Retinal pigment epithelial cell (primary cell): ENCODE measurements at places on chromosomes 12 and 14.

- DNase-seq = no peak
These were observed 720 bp upstream of the FGF6 start for GRCh38 chr12:4446335-4446734.

DNA sequence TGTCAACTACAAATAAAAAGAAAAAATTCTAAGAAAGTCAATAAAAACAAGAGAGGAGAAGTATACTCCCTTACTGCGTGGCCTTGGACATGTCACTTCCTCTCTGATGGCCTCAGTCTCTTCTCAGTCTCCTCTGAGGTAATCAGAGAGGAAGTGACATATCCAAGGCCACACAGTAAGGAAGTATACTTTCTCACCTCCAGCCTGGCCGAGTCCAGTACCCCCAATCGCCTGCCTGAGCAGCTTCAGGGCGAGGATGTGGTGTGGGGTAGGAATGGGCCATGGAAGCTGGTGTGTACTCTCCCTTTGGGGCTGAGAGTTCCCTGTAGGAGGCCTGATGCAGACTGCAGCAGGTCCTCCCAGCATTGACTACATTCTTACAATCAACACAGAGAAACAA, 15.8 kb downstream of the VDR start:
- no peak for DNase-seq

DNA sequence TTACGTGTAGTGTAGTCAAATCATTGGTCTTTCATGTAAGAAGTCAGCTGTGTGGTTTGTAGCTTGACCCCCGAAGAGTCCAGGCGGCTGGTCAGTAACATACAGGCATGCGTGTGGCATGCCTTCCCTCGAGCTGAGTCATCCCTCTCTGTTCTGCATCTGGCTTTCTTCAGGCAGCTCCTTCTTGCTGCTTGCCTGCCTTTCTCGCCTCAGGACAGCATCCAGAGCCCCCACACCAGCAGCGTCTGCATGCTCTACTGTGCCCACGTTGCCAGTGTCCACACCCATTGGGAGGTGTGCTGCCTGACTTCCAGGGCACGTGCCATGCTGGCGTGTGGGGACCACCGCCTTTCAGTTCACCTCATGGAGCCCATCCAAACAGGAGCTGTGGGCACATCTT, 96.8 kb downstream of the EP400 start:
- DNase-seq = no peak

DNA sequence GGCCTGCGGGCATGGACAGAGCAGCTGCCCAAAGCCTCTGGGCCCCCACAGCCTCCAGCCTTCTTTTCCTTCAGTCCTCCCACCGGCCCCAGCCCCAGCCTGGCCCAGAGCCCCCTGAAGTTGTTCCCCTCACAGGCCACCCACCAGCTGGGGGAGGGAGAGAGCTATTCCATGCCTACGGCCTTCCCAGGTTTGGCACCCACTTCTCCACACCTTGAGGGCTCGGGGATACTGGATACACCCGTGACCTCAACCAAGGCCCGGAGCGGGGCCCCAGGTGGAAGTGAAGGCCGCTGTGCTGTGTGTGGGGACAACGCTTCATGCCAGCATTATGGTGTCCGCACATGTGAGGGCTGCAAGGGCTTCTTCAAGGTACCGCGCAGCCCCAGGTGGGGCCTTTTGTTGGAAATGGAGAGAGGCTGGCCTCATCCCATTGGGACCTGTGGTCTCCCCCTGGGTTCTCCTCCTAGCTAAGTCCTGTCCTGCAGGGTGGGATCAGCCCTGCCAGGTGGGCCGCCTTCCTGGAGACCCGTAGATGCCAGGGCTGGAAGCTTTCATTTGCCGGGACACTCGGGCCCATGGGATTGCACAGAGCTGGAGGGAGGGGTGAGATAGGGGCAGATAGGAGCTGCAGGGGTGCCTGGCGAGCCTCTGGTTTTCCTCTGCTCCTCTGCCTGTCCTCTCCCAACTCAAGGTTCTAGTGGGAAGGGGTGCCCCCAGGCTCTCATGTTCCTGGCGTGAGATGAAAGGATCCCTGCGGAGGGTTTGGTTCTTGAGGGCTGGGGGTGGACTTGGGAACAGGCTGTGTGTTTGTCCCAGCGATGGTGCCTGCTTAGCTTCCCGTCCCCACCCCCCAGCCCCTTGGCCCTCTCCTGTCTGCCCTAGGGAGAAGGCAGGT, 3.8 kb downstream of the NR4A1 start:
- DNase-seq = no peak

DNA sequence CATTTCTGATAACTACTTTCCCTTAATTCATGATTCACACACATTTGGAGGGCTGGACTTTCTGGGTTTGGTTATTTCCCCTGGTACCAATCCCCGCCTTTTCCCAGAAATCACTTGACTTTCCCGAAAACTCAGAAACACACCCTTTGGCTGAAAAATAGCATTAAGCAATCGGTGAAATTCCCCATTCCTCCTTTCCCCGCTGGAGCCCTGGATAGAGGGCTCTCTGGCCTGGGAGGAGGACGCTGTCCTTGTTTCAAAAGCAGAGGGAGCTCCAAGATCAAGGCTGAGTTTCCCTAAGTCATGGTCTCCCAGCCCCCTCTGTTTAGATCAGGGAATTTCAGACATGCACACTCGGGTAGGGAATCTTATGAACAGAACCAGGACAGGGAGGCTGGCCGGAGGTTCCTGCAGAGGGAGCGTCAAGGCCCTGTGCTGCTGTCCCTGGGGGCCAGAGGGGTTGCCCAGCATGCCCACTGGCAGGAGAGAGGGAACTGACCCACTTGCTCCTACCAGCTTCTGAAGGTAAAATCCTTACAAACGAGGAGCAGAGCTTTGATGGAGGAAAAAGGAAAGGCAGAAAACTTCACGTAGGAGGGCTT, at the start of gene C1S:
Gene C1S, plus strand, starts transcription at position 366 of the 602 bp plus-strand sequence. CDS start 1,195 bp downstream, outside the sequence.
- peak; percentile 85 for DNase-seq

- DNase-seq = no peak
These were observed 185.3 kb upstream of the BCL2L14 start for GRCh38 chr12:11885261-11886038.

GRCh38 chr14:68239988-68240771, 420.6 kb downstream of the RAD51B start:
- DNase-seq = no peak

DNA sequence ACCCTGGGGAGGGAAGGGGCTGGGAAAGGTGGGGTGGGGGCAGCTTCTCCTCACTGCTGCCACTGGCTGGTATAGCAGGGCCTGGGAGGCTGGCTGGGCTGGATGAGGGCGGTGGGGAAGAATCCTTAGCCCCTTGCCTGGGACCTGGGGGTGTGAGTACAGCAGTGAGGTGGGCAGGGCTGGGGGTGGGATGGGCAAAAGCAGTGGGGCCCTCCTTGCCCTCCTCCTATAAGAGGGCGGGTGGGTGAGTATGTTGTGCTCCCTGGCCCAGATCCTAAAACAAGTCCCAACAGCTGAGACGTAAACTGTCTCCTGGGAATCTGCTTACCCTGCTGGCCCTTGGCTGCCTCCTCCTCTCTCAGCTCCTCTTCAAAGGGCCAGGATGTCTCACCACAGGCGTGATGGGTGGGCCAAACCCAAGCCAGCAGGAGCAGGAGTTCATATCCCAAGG, 2.2 kb downstream of the NCKAP5L start:
- DNase-seq = no peak
